ENCODE measurements at places on chromosomes 7 and 10.

DNA sequence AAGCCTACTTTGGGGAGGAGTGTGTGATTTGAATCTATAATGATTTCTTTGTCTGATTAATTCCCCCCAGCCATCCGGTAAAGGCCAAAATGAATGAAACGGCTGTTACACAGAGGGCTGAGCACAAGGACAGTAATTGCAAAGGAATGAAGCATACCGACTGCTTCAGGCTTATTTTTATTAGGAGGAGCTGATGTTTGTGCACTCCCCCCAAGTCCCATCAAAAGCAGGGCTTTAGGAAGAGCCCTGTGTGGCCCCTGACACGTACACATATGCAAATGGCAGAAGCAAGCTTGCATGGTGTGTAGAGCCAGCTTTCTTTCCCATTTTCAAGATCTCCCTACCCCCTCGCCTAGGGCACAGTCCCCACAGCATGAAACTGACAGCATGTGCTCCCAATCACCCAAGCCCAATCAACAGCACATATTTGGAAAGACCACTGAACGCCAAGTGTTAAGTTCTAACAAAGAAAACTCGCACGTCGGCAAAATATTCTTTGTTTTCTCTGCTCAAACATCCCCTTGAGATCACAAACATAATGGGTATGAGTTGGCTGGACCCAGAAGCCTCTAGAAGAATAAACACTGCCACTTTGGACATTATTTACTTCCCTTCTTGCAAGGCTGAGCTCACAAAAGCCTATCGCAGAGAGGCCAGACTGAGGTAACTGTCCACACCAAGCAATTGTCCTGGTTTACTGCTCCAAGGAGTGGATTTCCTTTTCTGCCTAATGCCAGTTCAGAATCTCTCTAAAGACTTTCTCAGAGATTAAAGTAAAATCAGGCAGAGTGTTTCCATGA lies 143.0 kb downstream of the CUBN start:
- DNase-seq, result peak; percentile 58

GRCh38 chr7:72493850-72494661 lies 81.9 kb upstream of the CALN1 start:
- DNase-seq, result peak; percentile 60

DNA sequence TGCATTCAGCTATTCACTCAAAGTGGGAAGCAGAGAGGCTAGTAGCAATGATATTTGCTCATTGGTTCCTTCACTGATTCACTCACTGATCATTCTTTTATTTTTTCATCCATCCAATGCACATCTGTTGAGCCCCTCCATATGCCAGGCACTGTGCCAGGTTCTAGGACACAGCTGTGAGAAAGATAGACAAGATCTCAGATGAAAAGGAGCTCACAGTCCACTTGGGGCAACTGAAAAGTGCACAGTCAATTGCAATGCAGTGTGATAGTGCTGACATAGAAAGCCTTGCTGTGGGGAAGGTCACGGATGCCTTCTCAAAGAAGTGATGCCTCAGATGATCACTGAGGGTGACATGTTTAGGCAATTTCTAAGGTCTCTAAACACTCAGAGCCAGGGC lies 262.3 kb downstream of the PTEN start:
- DNase-seq, result no peak

DNA sequence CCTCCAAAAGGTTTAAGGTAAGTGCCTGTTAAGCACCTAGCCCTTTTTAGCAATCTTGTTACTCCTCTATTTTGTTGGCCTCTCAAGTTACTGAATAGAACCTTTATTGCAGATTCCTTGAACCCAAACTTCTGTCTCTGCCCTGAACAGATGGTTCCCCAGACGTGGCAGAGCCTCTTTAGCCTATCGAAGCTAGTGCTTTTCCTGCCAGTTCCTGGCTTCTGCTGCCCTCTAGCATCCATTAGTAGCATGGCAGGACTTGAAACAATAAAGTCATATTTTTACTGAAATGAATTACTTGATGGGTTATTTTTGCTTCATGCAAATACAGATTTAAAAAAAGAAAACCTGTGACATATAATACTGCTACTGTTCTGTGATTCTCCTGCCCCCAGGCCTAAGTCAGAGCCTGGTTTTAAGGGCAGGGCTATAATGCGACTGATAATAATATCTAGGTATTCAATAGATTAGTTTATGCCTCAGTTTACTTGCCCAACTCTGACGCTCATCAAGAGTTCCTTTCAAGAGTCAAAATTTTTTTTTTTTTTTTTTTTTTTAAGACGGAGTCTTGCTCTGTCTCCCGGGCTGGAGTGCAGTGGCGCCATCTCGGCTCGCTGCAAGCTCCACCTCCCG lies 84.3 kb upstream of the PHF14 start:
- DNase-seq, result peak; percentile 70

DNA sequence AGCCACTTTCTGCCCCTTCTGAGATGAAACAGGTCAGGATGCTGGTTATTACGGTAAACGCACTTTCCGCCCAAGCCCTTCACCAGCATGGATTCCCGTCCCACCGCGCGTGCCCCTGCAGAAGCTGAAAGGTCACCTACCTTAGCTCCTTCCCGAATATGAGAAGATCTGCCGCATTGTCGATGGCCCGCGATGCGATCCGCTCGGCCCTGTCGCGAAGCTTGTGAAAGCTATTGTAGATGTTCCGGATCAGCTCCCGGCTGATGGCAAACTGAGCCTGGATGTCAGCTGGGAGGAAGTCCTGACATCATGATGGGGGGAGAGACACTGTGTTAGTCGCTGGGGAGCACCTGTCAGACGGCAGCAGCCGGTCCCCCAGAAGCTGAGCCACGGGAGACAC lies 22.1 kb downstream of the NUDT1 start:
- no peak for DNase-seq

- no peak for DNase-seq
Measured at GRCh38 chr7:131602304-131602993, 46.0 kb upstream of the PODXL start.

GRCh38 chr7:30968747-30969603 lies 5.2 kb downstream of the GHRHR start:
- no peak for DNase-seq

GRCh38 chr10:111837985-111838384 lies 345.6 kb downstream of the GPAM start:
- DNase-seq, result no peak

DNA sequence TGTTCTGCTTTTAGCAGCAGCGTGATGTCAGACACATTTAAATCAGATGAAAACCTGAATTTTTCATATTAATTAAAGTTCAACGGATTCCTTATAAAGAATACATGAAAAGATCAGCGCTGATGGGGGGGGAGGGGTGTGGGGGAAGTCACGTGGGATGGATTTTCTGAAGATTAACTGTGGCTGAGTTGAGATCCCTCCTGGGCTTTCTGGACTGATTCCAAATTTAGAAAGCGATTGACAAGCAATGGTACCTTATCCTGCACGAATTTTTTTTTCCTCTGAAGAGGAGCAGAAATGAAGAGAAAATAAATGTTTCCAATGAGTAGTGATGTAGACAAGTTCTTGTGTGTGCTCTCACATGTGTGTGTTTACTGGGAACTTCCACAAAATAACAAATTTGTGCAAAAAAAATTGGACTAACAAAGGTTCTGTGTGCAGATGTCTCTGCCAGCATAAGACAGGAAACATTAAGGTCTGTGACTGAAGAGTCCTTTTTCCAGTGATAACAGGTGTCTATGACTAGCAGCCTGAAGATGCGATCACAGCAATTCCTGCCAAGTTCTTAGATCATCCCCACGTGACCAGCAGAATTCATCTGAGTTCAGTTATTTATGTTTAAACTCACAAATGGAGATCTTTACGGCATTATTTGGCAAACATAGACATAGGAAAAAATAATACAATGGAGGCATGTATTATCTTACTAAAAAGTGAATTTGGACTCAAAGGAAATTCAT lies 585.2 kb upstream of the CELF2 start:
- no peak for DNase-seq

GRCh38 chr7:7157177-7157886 lies 25.0 kb upstream of the C1GALT1 start:
- peak; percentile 44 for DNase-seq

DNA sequence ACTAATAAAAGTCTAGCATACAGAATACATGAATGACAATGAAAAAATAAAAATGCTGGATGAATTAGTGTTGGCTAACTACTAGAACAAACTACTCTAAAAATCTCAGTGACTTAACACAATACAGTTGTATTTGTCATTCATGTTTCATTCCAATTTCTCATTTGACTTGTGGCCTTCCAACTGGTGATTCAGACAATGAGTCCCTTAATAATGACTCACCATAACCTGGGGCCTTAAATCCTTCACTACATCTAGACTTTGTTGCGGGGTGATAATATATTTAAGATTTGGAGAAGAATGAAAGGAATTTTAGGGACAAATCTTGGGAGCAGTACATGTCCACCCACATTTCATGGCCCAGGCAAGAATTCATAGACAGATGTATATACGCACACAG lies 90.5 kb upstream of the POM121L12 start:
- DNase-seq, result peak; percentile 1

DNA sequence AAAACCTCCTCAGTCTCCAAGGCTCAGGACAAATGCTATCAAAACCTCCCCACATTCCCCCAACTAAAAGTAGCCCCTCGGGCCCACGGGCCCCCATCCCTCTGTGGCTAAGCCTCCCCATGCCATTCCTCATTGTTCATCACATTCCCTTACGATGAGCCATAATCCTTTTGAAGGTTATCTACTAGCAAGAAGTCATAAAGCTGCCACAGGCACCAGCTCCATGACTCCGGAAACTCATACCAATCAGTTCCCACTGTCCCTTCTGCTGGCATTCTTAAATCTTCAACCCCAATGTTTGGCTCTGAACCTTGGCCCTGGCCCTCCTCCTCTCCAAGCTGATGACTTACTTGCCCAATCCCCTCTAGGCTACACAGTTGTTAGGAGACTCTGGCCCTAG lies 19.4 kb upstream of the TM9SF3 start:
- no peak for DNase-seq

GRCh38 chr10:29715296-29715695 lies 80.5 kb upstream of the SVIL start:
- no peak for DNase-seq

All from fibroblast of pulmonary artery (primary cell).